ENCODE measurements at places on chromosomes 2 and 18.

DNA sequence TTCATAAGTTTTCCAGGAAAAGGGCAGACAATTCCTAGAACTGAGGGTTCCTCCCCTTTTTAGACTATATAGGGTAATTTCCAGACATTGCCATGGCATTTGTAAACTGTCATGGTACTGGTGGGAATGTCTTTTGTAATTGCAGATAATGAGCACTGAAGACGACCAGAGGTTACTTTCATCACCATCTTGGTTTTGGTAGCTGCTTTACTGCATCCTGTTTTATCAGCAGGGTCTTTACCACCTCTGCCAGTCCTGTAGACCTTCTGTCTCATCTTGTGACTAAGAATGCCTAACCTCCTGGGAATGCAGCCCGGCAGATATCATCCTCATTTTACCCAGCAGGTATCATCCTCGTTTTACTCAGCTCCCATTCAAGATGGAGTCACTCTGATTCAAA is 583.9 kb upstream of the KLHL29 start:
- DNase-seq: no peak

GRCh38 chr2:58156780-58157179 is 84.3 kb downstream of the FANCL start:
- DNase-seq: no peak

GRCh38 chr2:101912545-101912944 is 79.2 kb upstream of the IL1R2 start:
- DNase-seq: no peak

DNA sequence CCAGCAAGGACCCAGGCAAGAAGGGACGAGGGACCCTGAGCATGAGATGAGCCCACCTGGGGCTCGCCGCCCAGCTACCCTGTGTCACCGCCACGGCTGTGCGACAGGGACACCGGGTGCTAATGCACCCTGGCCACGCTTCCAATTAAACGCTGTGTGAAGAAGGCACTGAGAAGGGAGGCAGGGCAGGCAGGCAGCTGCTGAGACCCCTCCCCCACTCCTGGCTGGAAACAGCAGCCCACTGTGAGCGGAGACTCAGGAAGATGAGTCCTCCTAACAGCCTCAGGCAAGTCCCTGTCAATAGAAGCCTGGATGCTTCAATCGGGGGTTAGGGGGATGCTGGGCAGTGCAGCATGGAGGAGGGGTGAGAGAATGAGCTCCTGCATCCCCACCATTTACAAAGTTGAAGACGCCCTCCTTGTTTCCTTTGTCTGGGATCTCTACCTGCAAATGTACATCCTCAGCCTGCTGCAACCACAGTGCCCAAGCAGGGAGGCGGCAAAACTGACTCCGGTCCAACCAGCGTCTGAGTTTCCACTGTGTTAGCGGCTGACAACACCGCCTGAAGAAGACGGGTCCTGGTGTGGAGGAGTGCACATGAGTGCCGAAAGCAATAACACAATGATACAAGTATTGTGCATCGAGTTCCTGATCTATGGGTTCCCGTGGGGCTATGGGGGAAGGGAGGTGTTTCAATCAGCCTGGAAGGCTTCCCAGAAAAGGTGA is 12.8 kb downstream of the TMEM163 start:
- DNase-seq: no peak

DNA sequence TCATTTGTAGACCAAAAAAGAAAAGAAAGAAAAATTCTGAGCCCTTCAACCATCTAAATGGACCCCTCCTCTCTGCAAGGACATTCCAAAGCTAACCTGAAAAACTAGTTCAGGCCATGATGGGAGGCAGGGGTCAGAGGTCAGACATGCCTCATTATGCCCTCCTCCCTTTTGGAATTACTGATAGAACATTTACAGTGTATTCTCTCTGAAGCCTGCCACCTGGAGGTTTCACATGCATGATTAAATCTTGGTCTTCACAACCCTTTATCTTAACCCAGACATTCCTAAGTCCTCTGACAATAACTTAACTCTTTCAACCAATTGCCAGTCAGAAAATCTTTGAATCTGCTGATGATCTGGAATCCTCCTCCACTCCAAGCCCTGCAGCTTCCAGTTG is 86.0 kb downstream of the SPP2 start:
- DNase-seq: no peak

- no peak for DNase-seq
Measured at GRCh38 chr2:219368690-219369191, 19.0 kb downstream of the DNPEP start.

GRCh38 chr2:119823734-119824334 is 64.1 kb downstream of the PTPN4 start:
- DNase-seq: no peak

- DNase-seq: no peak
Measured at GRCh38 chr2:206971805-206972204, 32.5 kb downstream of the CPO start.

GRCh38 chr2:234001380-234002160 is 48.9 kb upstream of the SPP2 start:
- DNase-seq: no peak

DNA sequence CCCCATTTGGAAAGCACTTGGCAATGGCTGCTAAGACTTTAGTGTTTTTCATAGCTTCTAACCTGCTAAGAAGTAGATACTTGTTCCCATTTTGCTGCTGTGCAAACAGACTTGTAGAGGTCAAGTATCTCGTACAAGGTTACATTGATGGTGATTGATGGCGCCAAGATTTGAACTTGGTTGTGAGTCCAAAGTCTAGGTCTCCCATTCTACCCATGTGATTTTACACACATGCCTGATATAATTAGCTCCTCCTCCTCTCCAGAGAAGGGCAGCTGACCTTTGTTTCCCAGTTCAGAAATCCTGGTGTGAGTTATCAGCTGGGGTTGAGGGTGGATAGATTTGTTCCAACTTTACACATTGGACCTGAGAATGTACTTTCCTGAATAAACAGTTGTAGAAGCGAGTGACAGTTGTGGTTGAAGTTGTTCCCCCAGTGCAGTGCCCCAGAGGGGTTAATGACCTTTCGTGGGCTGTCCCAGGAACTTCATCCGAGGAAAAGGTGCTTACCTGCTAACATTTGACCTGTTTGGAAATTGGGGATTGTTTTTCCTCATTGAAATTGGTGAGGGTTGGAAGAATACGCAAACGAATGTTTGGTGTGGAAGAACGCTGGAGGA is 10.4 kb downstream of the TCF7L1 start:
- no peak for DNase-seq

DNA sequence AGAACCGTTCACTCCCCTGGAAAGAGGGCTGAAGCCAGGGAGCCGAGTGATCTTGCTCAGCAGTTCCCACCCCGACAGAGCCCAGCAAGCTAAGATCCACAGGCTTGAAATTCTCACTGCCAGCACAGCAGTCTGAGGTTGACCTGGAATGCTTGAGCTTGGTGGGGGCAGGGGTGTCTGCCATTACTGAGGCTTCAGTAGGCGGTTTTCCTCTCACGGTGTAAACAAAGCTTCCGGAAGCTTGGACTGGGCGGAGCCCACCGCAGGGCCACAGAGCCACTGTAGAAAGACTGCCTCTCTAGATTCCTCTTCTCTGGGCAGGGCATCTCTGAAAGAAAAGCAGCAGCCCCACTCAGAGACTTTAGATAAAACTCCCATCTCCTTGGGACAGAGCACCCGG is 180.8 kb downstream of the WDR7 start:
- DNase-seq: no peak

- no peak for DNase-seq
Measured at GRCh38 chr18:8217051-8217564, 392.1 kb upstream of the RAB12 start.

DNA sequence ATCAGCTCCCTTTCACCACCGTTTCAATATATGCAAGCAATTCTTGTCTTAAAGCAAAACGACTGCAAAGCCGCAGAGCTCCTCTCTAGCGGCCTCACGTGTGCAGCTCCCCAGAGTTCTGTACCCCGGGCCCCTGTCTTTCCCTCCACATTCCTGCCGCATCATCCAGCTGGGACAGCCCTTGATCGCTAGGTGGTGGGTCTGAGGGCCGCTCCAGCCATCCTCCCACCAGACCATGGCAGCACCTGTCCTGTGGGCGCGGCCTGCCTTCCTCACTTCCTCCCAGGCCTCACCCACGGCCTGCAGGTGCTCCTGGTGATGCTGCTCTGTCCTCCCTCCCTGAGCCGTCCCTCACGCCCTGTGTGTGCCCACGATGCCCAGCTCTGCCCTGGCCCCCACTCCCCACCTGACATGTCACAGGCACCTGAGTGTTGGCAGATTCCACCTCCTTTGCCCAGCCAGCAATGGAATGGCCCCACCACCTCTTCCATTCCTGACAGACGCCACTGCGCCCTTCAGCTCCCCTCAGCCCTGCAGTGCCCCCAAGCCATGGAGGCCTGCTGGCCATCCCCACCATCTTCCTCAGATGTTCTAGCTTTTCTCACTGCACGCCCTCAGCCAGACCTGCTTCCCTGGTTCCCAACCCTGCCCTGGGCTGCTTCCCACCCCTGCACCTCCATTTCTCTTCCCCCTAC is 15.3 kb upstream of the ALLC start:
- DNase-seq: no peak
